Stimulated activated CD8-positive, alpha-beta memory T cell treated with anti-CD3 and anti-CD28 coated beads, Interleukin-7, amount 100 ng/mL, for 48 hours (primary cell): ENCODE measurements at places on chromosomes 11 and 22.

DNA sequence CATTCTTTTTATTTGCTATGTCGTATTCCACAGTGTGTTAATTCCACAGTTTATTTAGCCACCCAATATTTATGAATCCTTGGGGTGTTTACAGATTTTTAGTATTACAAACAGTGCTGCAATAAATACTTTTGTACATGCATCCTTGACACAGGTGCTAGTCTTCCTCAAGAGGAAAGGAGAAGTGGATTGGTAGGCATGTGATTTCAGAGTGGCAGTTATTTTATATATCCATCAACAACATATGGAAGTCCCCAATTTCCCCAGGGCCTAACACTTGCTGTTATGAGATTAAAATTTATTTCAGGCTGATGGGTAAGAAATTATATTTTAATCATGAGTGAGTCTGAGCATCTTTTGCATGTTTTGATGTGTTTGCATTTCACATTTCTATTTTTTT, 17.9 kb downstream of the TRIM44 start:
- no peak for DNase-seq

DNA sequence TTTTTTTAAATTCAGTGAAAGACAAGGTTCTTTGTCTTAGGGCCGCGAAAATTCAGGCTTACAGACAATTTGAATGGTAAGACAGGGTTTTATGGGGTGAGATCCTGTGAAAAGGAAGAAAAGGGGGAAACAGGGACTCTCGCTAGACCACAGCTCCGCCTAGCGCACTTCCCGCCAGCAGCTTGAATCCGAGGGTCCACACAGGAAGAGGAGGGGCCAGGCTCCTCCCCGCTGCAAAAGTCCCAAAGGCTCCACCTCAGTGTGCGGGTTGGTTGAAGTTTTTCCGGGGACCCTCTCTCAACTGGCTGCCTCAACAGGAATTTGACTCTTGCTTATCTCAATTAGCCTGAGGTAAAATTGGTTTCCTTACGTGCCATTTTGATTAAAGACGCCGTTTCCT, 950.9 kb upstream of the CNTN5 start:
- DNase-seq, result no peak

DNA sequence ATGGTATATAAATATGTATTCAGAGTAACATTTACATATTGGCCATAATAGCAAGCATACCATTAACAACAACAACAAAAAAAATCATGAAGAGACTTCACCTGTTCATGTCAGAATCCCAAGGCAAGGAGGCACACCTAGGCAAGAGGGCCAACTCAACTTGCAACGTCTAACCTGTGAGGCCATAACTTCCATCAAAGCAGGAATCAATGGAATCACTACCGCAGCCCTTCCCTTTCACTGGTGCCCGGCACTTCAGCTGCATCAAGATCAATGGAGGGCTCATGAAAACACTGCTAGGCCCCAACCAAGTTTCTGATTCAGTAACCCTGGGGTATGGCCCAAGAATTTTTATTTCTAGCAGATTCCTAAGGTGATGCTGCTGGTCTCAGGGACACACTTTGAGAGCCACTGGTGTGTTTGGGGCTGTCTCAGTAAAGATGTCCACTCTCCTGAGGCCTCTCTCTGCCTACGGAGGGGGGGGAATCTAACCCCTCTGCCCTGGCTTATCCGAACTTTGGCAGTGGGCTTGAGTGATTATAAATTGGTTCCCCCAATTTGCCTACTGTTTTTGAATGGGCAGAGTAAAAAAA, 8.0 kb downstream of the ZFTA start:
- DNase-seq, result no peak

DNA sequence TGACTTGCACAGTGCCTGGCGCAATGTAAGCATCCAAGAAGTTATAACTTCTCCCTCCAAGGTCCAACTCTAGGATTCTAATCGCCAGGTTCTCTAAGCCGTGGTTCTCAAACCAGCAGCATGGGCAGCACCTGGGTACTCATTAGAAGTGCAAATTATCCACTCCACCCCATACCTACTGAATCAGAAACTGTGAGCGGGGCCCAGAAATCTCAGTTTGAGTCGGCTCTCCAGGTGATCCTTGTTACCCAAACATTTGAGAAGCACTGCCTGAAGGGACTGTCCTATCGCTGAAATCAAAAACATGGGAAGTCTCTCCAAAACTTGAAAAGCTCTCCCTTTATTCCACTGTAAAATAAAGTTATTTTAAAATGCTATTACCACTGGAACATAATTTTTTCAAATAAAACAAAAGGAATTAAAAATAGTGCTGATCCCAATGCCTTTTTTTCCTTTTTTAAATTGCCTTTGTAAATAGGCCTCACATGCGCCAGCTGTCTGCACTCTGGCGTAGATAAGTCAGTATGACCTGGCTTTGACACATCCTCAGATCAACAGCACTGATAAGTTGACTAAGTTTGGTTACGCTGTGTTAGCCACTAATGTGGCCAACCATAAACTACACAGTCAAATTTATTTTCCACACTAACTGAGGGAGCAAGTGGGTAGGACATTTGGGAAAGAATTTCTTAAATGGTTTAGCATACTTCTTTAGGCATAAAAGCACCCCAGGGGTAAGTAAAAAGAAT, 8.4 kb upstream of the CTR9 start:
- DNase-seq, result no peak

DNA sequence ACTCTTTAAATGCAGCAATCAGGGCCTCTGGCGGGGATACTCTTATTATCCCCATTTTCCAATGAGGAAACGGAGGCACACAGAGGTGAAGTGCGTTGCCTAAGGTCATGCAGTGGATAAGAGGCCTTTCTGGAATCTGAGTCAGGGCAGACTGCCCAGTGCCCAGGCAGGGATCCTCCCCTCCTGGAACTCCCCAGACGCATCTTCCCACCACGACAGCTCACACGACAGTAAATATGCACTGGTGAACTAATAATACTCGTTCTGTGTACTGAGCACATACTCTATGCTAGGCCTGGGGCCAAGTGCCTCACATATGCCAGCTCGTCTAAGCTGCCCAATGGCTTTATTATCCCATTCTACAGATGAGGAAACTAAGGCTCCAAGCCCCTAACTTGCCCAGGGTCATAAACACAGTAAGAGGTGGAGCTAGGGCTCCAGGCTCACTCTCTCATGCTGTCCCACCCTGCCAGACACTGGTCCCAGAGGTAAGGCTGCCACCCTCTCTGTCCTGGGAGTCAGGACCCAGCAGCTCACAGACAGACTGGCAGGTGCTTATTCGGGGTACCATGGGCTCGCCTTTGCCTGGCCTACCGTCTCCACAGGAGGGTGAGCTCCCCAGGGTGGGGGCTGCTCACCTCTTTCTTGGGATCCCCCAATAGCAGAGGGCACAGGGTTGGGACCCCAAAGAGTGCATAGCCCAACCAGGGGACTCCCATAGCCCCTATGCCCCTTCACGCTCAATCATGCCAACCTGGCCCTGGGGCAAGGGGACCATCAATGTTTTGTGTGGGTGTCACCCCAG, 2.3 kb downstream of the IL2RB start:
- DNase-seq, result no peak

- DNase-seq, result no peak
Measured at GRCh38 chr11:32874132-32874531, 18.5 kb upstream of the QSER1 start.

DNA sequence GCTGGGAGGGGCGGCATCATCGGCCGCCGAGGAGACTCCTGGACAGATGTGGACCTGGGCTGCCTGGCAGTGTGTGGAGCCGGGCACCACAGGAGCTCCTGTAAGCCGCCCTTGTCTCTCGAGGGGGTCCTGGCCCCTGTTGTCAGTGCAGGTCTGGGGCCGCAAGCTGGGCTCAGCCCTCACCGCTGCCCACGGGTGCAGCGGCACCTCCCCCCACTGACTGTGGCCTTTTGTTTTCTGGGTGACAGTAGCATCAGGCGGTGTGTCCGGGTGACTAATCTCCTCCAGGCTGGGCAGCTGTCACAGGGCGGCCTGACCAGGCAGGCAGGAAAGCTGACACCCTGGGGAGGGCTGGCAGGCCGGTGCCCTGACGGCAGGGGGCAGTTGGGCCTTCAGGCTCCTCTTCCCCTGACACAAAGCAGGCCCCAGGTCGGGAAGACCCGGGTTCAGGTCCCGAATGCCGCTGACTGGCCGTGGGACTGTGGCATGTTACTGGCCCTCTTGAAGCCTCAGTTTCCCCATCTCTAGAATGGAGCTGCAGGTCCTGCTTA, 16.3 kb downstream of the DGKZ start:
- no peak for DNase-seq

GRCh38 chr11:45577752-45578151, 87.7 kb downstream of the CHST1 start:
- DNase-seq, result no peak

- DNase-seq, result no peak
Measured at GRCh38 chr11:64372802-64373597, 14.0 kb downstream of the RPS6KA4 start.

DNA sequence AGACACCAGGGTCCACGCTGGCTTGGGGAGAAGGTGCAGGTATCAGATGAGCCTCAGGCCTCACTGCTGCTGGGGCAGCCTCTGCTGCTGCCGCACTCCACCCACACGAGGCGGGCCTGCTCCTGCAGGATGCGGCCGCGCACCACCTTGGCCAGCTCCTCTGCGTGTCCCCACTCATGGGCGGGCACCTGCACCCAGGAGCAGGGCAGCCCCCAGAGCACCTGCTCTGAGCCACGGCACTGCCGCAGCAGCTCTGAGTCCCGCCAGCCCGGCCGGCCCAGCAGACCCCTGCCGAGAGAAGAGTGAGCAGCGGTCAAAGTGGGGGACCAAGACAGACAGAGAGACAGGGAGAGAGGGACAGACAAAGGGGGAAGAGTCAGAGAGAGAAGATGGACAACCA, 4.9 kb upstream of the MFNG start:
- DNase-seq, result no peak

- no peak for DNase-seq
Measured at GRCh38 chr11:64649291-64649697, 58.3 kb downstream of the SLC22A12 start.

- DNase-seq, result peak; percentile 88
Measured at GRCh38 chr11:35146074-35146521, 7.1 kb downstream of the CD44 start.

GRCh38 chr22:30869667-30870395, 98.7 kb downstream of the MORC2 start:
- no peak for DNase-seq

GRCh38 chr11:34198523-34198922, 93.1 kb downstream of the NAT10 start:
- DNase-seq, result no peak

DNA sequence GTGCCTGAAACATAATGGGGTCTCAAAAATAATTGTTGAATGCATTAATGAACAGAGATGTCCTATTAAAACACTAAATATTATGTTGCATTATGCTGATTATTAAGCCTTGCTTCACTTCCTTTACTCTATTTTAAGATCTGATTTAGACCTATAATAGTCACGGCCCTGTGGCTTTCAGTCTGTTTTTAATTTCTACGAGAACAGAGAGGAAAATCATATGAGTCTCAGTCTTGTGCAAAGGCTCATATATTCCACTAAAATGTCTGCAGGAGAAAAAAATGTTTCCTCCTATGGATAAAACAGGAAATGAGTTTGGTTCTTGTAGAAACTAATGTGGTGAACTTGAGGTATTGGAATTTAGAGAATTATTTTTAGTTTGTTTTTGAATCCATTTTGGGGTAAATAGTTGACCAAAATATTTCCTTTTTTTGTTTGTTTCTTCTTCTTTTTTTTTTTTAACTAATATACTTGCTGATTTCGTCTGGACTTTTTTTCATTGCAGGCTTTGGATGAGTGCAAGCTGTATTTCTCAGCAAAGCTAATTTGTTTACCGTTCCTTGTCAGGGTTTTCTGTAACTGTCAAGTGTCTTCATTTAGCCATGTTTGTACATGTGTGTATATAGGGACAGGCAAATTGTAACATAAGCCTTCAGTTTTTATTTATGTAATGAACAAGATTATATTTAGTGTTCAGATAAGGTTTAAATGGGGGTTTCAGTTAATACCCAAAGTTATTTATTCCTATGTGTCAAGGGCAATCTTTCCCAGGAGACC, 139.1 kb upstream of the DDI1 start:
- no peak for DNase-seq

DNA sequence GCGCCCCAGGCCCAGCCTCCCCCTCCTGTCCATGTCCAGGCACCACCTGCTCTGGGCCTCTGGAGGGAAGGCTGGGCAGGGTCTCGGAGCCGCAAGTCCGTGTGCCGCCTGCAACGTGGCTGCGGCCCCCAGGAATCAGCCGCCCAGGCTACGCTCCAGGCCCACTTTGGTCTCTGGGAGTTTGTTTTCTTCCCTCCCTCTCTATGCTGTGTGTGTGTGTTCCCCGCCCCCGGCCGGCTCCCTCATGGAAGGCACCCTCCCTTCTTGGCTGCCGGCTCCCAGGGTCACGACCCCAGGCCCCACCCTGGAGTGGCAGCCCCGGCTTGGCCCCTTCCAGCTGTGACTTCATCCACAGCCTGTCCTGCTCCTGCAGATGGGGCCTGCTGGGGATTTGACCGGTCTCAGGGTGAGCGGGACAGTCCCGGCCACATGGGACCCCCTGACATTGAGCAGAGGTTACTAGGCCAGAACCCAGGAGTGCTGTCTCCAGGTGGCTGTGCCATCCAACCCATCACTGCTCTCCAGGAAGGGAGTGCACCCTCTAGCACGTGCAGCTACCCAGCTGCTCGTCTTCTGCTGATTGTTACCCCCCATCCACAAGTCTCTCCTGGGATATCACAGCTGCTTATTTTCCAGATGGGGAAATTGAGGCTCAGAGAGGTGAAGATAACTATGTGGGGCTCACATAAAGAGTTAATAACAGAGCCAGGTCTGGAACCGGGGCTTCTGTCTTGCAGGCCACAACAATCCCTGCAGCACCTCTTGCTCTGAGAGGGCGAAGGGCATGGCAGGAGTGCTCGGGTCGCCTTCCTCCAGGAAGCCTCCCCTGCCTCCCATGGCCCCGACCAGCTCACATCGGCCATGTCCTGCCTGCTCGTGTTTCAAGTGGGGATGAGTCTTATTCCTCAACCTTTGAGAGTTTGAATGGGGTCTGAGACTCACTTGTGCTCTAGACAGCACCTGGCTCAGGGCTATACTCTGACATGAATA, 2.8 kb upstream of the LIF start:
- no peak for DNase-seq

- DNase-seq, result peak; percentile 77
Measured at GRCh38 chr22:36344106-36344827, 43.5 kb downstream of the MYH9 start.

GRCh38 chr11:67177399-67178281, 58.6 kb downstream of the KDM2A start:
- no peak for DNase-seq

- DNase-seq, result no peak
Measured at GRCh38 chr22:31650391-31650790, 11.6 kb downstream of the PISD start.

DNA sequence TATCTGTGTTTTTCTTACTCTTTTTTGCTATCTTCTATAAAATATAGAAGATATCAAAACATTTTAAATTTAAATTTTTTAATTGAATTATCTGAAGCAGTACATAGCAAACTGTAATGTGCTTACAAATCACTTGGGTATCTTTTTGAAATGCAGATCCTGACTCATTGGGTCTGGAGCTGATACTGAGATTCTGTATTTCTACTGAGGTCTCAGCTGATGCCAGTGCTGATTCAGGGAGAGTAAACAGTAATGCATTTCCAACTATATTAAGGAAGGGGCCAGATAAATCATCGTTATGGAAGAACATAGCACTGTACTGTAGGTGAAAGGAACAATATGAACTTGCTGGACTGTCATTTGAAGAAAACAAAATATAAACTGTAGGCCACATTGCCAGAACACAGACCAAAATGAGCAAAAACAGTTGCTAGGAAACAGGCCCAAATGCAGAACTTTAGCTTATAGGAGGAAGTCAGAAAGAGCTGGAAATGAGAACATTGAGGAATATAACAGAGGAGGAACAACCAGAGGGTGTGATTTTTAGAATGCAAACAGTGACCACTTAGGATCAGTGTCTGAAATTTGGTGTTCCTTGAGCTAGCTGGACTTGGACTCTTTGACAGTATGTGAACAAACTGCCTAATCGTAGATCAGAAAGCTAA, 3.3 kb downstream of the ARL14EP start:
- no peak for DNase-seq
